ENCODE measurements at places on chromosomes 3 and 15. TPM values are rescaled to one million over a fixed set of nuclear protein-coding genes. Genes with fewer than 3 reads are reported as not detected.

The DNASE1L3 gene
- not detected for total RNA-seq

The U2SURP gene
- total RNA-seq = 117 TPM

GRCh38 chr3:172694573-172695246, 16.2 kb downstream of the NCEH1 start:
- H3K36me3 ChIP-seq = no peaks in the 10 kb centered on the region
- H3K4me1 ChIP-seq = peaks cover 25% of the 10 kb centered on the region
- DNase-seq = no peak
- no peaks in the 10 kb centered on the region for H3K27me3 ChIP-seq
- no peak overlapping the region for H3K4me3 ChIP-seq

The IL17RE gene
- total RNA-seq = 3.0 TPM

The GPR176 gene
- 131 TPM for total RNA-seq

The RPL35A gene
- 1,463 TPM for total RNA-seq

DNA sequence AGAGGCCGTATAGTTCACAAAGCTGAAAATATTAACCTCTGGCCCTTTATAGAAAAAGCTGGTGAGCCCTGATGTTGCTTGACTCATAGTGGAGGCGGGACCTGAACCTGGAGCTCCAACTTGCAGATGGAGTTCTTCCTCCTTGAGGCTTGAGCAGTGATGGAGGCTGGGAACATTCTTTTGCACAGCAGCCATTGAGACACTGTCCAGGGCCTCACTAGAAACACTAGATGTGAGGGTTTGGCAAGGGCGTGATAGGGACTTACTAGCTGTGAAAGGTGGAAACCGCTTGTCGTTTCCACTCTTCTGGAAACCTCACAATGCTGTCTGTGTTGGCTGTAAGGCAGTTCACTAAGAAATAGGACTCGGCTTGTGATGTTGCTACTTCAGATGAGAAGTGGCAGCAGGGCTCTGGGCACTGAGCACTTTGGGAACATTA, 12.5 kb downstream of the SMAD6 start:
- H3K27ac ChIP-seq = no peak overlapping the region
- H3K4me1 ChIP-seq = peaks cover 24% of the 10 kb centered on the region
- peaks cover 13% of the 10 kb centered on the region for H3K36me3 ChIP-seq
- no peak overlapping the region for H3K4me3 ChIP-seq

DNA sequence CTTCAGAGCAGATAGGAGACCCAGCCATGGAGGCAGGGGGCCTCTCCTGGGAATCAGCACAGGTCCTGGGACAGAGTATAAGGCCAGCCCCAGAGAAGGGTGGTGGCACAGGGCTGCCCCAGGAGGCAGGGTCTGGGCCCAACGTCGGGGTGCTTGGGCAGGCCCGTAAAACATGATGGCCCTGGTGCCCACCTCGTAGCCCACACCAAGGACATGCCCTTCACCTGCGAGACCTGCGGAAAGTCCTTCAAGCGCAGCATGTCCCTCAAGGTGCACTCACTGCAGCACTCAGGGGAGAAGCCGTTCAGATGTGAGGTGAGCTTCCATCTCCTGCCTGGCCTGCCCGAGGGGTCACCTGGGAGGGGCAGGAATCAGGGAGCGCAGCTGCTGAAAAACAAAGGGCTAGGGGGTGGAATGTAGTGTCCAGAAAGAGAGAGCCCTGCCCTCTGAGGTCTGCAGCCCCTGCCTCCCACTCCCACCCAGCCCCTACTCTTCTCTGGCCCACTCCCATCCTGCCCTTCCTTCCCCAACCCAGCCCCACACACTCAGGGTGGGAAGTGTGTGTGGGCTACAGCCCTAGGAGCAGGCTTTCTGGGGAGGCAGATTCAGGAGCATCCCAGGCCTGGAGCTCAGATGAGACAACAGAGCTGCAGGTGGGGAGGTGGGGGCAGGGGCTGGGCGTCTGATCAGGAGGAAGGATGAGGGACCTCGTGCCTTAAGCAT, 9.5 kb downstream of the ZBTB47 start:
- H3K27me3 ChIP-seq = no peaks in the 10 kb centered on the region
- H3K4me3 ChIP-seq = no peak overlapping the region
- H3K4me1 ChIP-seq = peaks cover 12% of the 10 kb centered on the region
- DNase-seq = no peak
- no peaks in the 10 kb centered on the region for H3K36me3 ChIP-seq

The AGBL1 gene
- not detected for total RNA-seq

- H3K36me3 ChIP-seq = peaks cover 10% of the 10 kb centered on the region
- DNase-seq = no peak
- no peak overlapping the region for H3K4me3 ChIP-seq
- no peaks in the 10 kb centered on the region for H3K4me1 ChIP-seq
These were observed 27.1 kb upstream of the TBL1XR1 start for GRCh38 chr3:177224414-177224813.

DNA sequence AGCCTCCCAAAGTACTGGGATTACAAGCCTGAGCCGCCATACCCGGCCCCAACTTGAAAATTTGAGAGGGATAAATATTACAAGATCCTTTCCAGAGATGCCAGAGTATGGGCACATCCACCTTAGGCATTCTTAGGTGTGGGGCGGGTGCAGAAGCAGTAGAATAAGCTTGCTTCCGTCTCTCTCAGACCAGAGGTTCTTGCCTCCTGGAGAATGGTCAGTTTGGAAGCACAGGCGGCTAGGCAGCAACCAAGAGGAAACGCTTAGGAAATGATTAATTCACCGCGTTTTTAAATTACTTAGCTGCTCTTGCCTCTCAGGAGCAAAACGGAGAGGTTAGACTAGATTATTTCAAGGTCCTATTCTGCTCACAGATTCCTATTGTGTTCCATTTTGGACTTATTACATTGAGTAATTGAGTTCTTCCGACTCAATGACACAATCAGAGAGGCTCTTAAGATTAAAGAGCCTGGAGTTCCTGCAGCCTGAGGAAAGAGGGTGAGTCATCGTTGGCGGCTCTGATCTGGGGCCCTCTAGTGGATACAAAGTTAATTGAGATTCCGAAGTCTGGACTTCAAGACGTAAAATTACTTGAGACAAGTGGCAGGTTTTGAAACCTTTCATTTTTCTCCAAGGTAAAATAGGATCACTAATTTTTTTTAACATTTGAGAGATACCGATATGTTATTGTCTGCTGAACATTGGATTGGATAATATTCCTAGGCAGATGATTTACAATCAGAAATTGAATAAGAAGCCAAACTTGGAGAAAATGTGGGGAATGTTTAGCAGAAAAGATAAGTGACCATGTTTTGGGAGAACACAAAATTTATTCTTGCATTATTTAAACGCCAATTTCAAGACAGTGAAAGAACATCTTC, 5.8 kb upstream of the TOPAZ1 start:
- peak; percentile 47 for DNase-seq
- H3K27ac ChIP-seq = no peak overlapping the region
- no peaks in the 10 kb centered on the region for H3K36me3 ChIP-seq
- peaks cover 3% of the 10 kb centered on the region for H3K4me1 ChIP-seq

DNA sequence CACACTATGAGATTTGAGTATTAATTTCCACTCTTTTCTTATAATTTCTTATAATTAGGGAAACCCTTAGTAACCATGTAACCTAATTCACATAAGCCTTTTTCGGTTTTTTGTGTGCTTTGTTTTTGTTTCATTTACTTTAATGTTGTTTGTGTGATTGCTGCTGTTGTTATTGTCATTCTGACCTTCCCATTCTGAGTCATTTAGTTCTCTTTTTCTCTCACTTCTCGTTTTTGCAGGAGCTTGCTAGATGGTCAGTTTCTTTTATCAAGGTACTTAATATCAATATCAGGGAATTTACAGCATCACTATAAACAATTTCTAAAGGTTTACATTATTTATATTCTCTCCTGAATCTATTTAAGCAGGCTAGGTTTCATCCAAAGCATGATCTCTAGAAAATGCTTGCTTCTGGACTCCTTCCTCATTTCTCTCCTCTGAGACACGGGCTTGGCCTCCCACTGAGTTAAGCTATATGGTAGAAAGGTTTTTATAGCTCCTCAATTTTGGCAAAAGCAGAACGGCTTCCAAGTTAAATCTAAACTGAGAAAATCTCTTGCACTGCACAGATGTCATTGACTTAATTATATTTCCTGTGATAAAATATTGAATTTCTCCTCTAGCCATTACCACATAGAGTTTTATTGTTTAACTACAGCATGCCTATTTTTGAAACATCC, 534.2 kb downstream of the NSUN3 start:
- no peaks in the 10 kb centered on the region for H3K27me3 ChIP-seq
- DNase-seq = no peak
- no peaks in the 10 kb centered on the region for H3K36me3 ChIP-seq
- H3K27ac ChIP-seq = no peak overlapping the region

- no peaks in the 10 kb centered on the region for H3K4me1 ChIP-seq
- no peaks in the 10 kb centered on the region for H3K27me3 ChIP-seq
- peak; percentile 32 for DNase-seq
- no peak overlapping the region for H3K4me3 ChIP-seq
- no peaks in the 10 kb centered on the region for H3K36me3 ChIP-seq
These were observed 651.6 kb downstream of the NTRK3 start for GRCh38 chr15:87604857-87605446.
